ENCODE measurements at places on chromosomes 16 and 17. TPM values are rescaled to one million over a fixed set of nuclear protein-coding genes. Genes with fewer than 3 reads are reported as not detected.

RFWD3 gene
- total RNA-seq: 61.6 TPM

SLC13A5 gene
- not detected for total RNA-seq

GPRC5C gene
- total RNA-seq: 0.72 TPM

ZNF385C gene
- total RNA-seq: not detected

BANP gene
- 39.0 TPM for total RNA-seq

PIK3R6 gene
- total RNA-seq: not detected

HAS3 gene
- total RNA-seq: under 0.01 TPM

CCNF gene
- total RNA-seq: 4.6 TPM

IRX5 gene
- 0.29 TPM for total RNA-seq

ALG1 gene
- 37.6 TPM for total RNA-seq

CCL4L2 gene
- not detected for total RNA-seq

KRTAP9-2 gene
- total RNA-seq: not detected

MPP3 gene
- total RNA-seq: 8.8 TPM

KRT20 gene
- not detected for total RNA-seq

EXOSC6 gene
- 72.2 TPM for total RNA-seq

CD19 gene
- total RNA-seq: not detected

TEN1 gene
- 15.3 TPM for total RNA-seq

HS3ST3A1 gene
- total RNA-seq: 26.3 TPM

CYGB gene
- total RNA-seq: 73.5 TPM

P2RX1 gene
- total RNA-seq: 8.5 TPM

FBXO39 gene
- 0.22 TPM for total RNA-seq

TBX21 gene
- 0.29 TPM for total RNA-seq

CD7 gene
- not detected for total RNA-seq

TBC1D3G gene
- total RNA-seq: not detected

MVD gene
- 67.6 TPM for total RNA-seq

OTOP2 gene
- total RNA-seq: not detected

PROCA1 gene
- 0.44 TPM for total RNA-seq

MYBBP1A gene
- 93.6 TPM for total RNA-seq

KRTAP1-5 gene
- 14.2 TPM for total RNA-seq

GGT6 gene
- not detected for total RNA-seq

MT1F gene
- total RNA-seq: not detected

TAF15 gene
- total RNA-seq: 50.6 TPM

CD300LB gene
- total RNA-seq: not detected

ITGB3 gene
- total RNA-seq: 125 TPM

CCL8 gene
- not detected for total RNA-seq

CACNG1 gene
- total RNA-seq: not detected

CACNG3 gene
- total RNA-seq: not detected

CHST5 gene
- total RNA-seq: under 0.01 TPM

RHBDL3 gene
- not detected for total RNA-seq

SMPD3 gene
- not detected for total RNA-seq

TPSD1 gene
- total RNA-seq: not detected

FZD2 gene
- total RNA-seq: 26.1 TPM

CNTNAP4 gene
- not detected for total RNA-seq

IRX3 gene
- total RNA-seq: 12.7 TPM

TPSB2 gene
- not detected for total RNA-seq

CCL17 gene
- total RNA-seq: not detected

IGFBP4 gene
- total RNA-seq: 258 TPM

IL4R gene
- 122 TPM for total RNA-seq

TUFM gene
- total RNA-seq: 96.9 TPM

TEDC2 gene
- total RNA-seq: 28.8 TPM

SPATA32 gene
- total RNA-seq: not detected

NPB gene
- total RNA-seq: 0.66 TPM

LGALS9C gene
- not detected for total RNA-seq
